Right renal pelvis (tissue), 4 donors: ENCODE measurements at places on chromosomes 12 and 14.

- DNase-seq = no peak
Observed at GRCh38 chr12:57802607-57803006, 15.9 kb downstream of the AVIL start.

DNA sequence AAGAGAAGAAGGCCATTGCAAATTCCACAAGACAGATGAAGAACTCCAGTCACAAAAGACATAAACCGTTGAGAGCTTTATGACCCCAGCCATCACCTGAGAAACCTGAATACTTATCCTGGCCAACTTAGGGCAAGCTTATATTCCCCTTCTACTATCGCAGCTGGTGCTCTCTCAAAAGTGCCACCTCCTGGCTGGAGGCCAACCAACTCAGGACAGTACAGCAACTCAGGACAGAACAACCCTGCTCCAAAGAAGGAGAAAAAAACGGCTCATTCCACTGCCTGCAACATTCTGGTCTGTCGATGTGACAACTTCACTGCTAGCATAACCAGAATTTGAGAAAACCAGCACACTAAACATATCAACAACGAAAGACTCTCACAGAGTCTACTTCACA lies 9.7 kb upstream of the KRT6B start:
- no peak for DNase-seq

DNA sequence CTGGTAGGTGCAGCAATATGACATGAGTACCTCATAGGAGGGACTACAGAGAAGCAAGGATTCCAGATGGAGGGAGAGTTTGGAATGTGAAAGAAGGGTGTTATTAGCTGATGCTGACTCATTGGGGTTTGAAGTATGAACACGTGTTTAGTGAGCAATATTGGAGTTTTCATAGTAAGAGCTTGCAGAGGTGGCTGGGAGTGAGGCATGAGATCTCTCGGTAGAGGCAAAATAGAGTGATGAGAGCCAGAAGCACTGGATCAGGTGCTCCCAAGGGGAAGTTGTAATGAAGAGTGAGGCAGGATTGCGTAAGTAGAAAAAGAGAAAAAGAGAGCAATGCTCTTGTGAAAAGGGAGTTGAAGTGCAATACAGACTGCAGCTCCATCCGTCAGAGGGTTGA lies 42.1 kb downstream of the MGST1 start:
- no peak for DNase-seq

DNA sequence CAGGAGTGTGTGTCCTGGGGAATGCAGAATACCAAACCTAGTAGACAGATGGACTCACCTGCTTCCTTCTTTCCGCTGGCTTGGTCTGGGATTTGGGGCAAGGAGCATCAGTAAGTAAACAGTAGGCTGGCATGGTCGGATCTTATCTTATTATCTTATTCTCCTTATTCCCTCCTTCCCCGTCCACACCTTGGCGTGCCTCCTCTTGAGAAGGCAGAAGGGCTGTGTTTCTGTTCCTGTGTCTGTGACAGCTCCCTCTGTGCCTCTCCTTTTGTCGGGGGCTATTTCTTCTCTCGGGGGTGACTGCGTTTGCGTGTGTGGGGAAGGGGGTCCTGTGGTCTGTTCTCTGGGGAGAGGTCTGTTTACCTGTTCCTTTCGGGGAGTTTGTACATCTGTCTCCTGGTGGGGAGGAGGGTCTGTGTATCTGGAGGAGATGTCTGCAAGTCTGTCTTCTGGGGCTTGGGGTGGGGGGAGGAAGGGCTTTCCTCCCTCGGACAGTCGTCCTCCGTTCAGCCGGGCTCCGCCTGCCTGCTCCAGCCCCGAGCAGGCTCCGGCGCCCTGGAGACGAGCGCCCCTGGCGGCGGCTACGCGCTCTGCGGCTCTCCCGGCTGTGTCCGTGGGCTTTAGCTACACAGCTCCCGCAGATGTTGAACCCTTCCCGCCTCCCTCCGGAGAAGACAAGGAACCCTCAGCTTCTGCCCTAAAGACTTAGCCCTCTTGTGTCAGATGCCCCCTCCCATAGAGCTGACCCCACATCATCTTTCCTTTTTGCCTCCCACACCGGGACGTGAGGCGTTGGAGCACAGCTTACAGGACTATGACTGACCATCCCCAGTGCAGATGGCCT lies 4.4 kb downstream of the KRT86 start:
- no peak for DNase-seq

GRCh38 chr14:33534632-33535031 lies 416.2 kb downstream of the EGLN3 start:
- DNase-seq = no peak

DNA sequence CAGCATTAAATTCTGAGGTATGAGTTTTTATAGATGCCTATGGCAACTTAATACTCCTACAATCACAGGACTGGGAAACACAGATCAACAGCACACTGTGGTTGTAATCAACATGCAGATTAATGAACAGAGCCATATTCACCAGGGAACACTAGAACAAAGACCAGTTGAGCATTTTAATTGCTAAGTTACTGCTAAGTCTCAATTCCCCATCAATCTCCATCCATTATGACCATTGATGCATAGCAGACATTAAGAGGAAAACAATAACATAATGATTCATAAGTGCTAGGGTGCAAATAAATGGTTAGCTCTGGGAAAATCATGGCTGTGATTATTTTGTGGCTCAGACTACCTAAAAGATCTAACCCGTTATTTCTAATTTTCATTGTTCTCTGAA lies 505.6 kb downstream of the TRHDE start:
- DNase-seq = no peak

DNA sequence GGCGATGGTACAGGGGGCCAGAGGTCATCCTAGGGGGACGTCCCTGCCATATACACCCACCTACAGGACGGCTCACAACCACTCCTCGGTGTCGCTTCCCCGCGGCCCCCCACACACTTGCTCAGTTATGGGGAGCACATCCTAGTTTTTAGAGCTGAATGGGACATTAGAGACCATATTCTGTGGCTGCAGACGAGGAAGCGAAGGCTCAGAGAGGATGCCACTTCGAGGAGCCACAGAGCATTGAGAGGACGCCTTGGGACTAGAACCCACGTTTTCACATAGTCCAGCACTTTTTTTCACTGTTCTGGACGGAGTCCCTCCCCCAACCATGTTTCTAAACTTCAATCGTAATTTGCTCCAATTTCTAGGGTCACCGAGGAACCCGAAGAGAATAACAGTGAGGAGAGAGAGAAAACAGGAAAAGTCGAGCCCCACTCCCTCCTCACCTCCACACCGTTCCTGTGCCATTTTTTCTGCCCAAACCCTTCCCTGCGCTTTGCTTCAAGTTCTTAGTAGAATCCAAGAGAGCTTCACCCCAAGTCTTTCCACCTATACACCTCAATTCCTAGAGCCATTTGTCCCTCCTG lies 641 bp upstream of the ASCL1 start:
- no peak for DNase-seq

DNA sequence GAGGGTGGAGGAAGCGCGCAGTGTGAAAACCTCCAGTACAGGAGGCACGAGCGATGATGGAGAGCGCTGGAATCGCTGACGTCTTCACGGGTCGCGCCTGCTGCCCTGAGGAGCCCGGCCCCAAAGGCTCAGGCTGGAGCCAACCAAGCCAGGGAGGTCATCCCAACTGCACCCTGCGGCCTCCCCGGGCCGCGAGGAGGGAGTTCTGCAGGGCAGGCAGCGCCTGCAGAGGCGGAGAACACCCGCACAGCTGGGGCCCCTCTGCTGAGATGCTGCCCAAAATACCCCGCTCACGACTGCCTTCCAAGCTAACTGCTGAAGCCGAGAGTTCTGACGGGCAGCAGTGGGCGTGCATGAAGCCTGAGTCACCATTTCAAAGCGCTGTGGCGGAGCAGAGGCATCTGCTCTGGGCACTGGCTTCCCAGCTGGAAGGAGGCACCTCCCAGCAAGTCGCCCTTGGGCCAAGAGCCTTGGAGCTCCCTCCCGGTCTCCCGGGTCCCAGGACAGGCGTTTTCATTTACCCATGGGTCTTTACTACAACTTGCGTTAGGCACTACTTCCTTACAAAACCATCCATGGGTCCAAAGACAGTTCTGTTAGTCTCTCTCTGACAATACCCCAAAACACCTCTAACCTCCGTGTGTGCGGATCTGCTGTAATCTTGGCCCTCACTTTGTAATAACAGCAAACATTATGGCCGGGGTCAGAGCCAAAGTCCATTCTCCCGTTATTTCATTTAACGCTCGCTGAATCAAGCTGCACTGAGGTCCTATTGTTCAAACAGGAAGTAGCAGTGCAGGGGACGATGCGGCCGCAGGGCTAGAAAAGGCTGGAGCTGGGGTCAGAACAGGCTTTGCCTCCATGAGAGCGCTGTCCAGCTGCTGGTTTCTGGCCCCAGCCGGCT lies 60.1 kb upstream of the RIMBP2 start:
- peak; percentile 47 for DNase-seq

DNA sequence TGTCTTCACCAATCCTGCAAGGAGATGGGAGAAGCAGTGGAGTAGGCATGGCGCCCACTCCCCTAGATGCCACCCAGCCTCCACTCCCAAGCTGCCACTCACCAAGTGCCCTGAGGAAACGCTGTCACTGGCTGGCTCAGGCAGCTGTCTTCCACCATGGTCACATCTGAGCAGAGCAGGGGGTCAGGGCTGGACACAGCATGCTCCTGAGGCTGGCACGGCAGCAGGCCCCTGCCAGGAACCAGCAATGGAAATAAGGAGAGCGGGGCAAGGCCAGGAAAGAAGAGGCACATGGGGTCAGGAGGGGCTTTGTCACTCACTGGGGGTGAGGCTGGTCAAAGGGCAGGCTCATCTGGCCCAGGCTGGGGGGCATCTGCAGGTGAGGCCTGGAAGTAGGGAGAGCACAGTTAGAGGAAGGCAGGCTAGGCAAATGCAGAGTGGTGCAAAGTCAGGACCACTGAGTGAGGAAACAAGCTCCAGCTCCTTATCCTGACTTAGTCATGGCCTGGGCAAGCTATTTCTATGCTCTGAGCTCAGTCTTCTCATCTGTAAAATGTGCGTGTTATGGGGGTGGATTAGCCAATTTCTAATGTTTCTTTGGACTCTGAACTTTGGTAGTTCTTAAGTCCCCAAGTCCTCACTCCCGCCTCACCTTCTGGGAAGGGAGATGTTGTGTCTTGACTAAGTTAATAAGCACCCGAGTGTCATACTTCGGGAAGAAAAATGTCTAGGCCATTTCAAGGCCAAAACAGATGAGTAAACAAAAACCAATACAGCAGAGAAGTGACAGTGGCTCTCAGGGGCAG lies 8.0 kb downstream of the NAB2 start:
- DNase-seq = no peak

DNA sequence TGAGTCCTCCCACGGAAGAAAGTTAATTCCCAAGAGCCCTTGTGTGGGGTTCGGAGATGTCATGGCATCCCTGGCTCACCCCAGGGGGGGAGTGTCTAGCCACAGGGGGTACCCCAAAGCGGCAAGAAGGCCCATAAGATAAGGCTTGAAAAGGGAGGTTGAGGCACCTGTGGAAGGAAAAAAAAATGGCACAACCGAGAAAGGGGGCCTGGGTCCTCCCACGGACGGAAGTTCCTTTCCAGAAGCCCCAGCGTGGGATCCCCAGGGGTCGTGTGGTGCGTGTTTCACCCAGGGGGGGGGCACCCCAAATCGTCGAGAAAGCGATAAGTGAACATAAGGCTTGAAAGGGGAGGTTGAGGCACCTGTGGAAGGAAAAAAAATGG lies 266.7 kb downstream of the ALG10 start:
- no peak for DNase-seq

- peak; percentile 12 for DNase-seq
Observed at GRCh38 chr12:30880061-30880460, 46.5 kb upstream of the TSPAN11 start.

GRCh38 chr14:92105893-92106142 lies 564 bp downstream of the ATXN3 start:
- DNase-seq = peak; percentile 38

DNA sequence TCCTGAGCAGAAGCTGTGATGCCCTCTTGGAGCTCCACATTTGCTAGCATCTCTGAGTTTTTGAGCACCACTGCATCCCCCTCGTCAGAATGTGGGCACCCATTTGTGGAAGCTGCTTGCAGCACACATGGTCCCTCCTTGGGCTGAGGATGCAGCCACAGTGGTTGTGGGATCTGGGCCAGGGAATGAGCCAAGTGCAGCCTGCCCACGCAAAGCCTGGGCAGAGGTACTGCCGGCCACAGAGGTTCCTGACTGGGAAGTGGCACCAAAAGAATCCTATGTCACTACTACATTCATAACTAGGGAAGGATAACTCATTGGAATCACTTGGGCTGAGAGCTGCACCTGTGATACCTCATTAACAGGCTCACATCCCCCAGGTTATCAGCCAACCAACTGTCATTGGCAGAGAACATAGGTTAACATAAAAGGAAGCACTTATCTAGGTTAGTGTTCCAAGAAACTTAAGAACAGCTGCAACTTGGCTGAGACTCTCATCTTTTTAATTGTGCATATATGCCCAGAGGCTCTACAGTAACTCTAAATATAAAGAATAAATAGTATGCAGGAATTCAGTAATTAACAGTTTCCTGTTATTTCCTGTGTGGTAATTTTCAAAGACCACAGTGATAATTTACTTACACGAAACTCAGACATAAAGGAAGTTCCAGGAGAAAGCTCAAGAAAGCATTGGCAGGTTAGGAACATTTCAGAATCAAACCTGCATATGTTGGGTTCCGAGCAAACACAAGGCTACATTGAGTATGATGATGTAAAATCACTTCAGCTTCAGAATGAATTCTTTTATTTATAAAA lies 145.3 kb downstream of the BCAT1 start:
- no peak for DNase-seq

- DNase-seq = no peak
Observed at GRCh38 chr12:113537046-113537750, 65.5 kb upstream of the LHX5 start.

- DNase-seq = peak; percentile 39
Observed at GRCh38 chr14:64337888-64338615, 43.9 kb upstream of the ESR2 start.

DNA sequence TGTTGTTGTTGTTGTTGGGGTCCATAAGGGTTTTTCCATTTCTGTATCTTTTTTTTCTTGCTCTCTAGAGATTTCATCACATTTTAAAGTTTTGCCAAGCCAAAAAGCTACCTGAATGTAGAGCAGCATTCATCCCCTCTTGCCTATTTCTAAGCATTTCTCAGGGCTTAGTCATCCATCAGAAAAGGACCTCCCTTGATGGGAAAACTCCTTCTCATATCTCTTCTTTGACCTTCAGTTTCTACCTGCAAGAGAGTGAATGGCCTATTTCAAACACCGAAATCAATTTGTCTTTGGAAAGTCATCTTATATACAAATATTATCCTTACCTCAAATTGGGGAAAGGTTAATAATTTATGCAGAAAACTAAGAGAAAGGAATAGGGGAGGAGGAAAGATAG lies 4.5 kb downstream of the MYBPC1 start:
- DNase-seq = no peak

GRCh38 chr14:79986251-79986650 lies 225.1 kb downstream of the DIO2 start:
- no peak for DNase-seq

DNA sequence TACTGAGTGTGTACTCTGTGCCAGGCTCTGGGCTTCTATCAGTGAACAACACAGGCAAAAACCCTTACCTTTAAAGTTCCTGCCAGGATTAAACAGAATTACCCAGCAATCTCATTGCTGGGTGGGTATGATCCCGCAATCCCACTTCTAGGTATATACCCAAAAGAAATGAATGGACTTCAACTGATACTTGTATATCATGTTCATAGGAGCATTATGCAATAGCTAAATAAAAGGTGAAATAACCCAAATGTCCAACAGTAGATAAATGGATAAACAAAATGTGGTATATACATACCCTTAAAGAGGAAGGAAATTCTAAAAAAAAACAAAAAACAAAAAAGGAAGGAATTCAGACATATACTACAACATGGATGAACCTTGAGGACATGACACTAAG lies 14.7 kb downstream of the DAZAP2 start:
- no peak for DNase-seq

- no peak for DNase-seq
Observed at GRCh38 chr14:69712599-69713088, 54.3 kb upstream of the SRSF5 start.
